Activated effector memory CD4-positive, alpha-beta T cell treated with Interleukin-2 at 50 U/mL for 16 hours (primary cell): ENCODE measurements at places on chromosomes 5 and 9.

GRCh38 chr5:79301046-79301712 is 65.2 kb downstream of the JMY start:
- DNase-seq, result no peak

DNA sequence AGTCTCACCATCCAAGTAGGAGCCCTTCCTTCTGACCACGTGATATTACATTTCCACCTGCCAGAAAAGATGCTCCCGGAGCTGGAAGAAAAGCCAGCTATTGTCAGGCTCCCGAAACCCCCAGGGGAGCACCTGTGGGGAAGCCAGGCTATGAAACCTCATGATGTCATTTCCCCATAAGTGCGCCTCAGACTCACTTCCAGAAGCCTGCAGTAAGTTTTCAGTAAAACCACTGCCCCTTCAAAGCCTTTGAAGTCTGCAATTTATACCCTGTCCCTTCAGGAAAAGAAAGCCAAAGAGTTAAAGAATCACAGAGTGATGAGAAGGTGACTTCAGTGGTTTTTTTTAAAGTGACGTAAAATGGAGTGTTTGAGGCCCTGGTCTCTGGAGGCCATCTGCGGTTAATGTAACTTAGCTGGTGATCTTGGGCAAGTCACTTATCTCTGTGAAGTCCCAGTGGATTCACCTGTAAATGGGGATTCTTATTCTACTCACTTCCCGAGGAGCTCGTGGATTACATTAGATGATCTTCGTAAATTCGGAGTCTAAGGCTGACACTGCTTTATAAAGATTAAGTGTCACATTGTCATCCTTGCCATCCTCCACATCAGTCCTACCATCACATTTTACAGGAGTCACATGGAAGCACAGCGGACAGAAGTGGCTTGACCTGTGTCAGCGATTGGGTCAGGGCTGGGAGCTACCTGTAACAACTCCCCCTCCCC is 2.6 kb upstream of the SEMA6A start:
- no peak for DNase-seq

GRCh38 chr9:121718084-121718483 is 66.7 kb downstream of the DAB2IP start:
- no peak for DNase-seq

DNA sequence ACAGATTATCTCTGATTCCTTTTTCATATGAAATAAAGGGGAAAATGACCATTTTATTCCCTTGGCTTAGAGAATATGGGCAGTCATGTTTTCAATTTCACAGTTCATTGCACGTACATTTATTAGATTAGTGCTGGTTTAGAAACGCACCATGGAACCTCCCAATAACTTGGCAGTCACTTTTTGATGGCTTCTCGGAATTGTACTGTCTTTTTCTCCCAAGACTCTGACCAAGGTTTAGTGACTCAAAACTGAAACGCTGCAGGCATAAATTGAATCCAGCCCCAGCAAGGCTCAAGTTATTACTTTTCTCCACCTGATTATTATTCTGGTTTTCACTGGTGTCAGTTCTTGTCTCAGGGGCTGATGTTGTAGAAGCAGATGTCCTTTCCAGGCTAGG is 55.6 kb upstream of the EGFLAM start:
- no peak for DNase-seq

GRCh38 chr9:92971776-92972175 is 24.5 kb downstream of the FGD3 start:
- DNase-seq, result no peak

DNA sequence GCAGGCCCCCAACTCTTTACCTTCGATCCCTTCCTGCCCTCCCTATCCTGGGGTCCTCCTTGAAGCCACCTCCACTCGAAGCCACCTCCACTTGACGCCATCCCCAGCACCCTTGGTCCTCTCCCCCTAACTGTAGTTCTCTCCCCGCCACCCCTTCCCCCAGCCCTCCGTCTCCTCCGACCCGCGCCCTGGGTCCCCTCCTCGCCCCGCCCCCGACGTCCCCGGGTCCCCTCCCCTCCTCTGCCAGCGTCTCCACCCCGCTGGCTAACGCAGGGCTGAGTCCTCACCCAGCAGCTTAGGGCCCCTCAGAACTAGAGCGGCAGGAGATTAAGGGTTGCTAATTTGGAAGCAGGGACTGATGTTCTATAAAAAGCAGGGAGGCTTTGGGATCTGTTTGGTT is 30.6 kb upstream of the ANKRD33B start:
- DNase-seq, result no peak

DNA sequence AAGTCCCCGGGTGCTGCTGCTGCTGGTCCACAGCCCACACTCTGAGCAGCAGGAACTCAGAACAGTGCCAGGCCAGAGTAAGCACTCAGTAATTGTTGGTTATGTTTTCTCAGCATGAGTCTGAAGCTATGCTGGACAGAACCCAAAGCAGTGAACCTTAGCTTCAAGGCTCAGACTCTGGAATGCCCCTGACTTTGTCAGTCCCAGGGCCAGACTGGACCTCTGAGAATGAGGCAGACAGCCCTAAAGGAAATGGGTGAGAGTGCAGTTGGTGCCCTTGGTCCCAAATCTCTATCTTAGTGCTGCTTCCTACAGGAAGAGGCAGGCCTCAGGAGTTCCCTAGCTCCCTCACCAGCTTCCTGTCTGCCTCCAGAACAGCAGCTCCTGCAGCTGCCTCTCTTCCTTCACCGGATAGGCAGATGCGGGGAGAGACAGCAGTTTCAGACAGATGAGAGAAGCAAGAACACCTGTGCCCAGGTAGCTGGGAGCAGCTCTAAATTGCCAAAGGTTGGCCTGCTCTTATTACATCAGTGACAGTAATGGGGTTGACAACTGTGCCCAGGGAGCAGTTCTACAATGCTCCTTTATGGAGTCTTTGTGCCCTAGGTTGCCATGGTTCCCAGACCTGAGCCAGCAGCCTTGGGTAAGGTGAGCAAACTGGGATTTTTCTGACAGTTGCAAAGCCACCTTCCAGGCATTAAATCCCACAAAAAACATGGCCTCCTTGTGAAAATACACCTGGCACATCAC is 82.2 kb upstream of the CXCL14 start:
- no peak for DNase-seq

DNA sequence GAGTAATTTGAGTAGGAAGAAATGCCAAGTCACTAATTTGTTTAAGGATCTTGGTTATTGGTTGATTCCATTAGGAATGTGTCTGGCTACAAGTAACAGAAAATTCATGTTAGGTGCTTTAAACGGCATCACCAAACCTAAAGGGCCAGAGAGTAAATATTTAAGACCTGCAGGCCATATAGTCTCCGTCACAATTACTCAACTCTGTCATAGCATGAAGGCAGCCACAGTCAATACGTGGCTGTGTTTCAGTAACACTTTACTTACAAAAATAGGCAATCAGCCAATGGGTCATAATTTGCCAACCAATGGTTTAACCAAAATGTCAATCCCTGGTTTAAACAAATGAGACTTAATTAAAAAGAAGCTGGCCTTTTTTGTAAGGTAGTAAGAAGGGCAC is 98.5 kb downstream of the ARL15 start:
- no peak for DNase-seq

GRCh38 chr9:35811381-35812024 is 559 bp downstream of the SPAG8 start:
- DNase-seq, result no peak

- no peak for DNase-seq
Measured at GRCh38 chr5:132661231-132662003, 3.4 kb downstream of the IL13 start.

DNA sequence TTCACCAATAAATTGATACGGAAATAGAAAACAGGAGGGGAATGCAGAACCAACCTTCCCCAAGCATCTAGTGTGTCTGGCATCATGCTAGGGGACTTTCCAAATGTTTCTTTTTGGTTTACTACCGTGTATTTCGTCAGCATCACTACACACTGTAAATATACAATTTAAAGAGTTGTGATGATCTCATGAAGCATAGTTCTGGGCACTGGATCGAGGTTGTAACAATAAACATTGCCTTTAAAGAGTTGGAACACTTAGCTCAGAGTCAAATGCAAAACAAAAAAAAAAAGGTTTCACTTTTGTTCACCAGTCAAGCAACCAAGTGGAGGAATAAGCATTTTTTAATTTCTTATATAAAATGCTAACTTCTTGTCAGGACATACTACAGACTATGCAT is 2.9 kb upstream of the SCAI start:
- no peak for DNase-seq

DNA sequence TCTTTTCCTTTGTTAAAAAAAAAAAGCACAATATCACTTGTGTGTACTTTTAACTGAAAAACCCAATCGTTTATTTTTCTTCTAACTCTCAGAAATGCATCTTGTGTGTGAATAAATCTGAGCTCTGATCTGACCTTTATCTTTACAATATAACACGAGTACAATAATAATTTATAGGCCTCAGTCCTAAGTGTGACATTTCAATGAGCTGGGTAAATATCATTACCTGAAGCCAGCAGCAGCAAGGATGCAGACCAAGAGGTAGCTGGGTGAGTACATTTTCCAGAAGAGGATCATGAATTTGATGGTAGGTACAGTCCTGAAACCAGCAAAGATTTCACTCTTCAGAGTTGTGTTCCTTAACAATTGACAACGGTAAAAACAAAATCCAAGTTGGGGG is 264.0 kb upstream of the KIF2A start:
- no peak for DNase-seq

DNA sequence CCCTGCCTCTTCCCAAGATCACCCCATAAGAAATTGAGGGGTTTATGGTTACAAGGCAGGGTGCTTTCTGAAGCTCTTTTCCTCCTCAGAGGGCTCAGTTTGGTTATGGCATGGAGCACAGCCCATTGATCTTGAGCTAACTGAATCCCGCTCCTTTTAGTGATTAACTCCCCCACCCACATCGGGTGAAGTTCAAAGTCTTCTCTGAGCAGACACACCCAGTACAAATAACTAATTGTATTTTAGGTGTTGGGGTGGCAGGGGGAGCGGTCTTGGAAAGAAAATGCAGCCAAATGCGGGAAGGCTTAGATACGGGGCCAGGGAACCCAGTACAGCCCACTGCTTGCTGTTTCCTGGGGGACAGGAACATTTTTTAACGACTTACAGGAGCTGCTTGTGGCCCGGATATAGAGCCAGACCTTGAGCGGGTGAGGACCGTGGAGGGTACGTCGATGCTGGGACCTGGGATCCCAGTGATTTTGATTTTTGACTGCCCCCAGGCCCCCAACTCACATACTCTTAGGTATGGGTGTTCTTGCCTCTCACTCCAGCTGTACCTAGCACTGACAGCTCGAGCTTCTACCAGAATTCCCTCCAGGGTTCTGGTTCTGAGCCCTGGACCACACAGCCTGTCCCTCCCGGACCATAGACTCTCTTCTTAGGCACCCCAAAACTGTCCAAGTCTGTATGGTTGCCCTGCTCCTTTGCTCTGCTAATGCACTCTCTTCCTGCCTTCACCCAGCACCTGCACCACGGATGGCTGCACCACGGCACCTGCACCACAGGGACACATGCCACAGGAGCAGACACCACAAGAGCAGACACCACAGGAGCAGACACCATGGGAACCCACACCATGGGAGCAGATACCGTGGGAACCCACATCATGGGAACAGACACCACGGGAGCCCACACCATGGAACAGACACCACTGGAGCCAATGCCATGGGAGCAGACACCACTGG is 18.3 kb upstream of the RXRA start:
- DNase-seq, result no peak

GRCh38 chr5:118069452-118069851 is 918.9 kb downstream of the DTWD2 start:
- DNase-seq, result no peak

DNA sequence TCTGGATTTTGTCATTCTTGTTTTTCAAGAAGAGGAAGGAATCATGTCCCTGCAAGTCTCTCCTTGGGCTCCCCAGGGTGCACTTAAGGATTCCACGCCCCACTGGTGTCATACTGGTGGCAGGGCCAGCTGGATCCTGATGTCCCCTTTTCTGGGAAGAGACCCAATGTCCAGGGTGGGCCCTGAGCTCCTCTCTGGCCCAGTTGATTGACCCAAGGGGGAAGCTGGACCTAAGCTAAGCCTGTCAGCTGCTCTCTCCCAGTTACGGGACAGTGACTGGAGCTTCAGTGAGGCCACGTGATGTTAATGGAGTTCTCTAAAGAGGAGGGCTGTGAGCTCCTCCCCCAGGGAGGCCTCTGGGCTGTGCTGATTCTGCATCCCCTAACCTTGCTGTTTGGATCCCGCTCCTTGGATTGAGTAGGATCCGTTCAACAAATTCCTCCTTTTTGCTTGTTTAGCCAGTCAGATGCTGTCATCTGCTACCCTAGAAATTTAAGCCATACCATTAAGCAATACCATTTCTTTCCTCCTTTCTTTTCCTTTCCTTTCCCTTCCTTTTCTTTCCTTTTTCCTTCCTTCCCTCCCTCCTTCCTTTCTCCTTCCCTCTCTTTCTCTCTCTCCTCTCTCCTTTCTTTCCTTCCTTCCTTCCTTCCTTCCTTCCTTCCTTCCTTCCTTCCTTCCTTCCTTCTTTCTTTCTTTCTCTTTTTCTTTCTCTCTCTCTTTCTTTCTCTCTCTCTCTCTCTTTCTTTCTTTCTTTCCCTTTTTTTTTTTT is 17.2 kb downstream of the NKX2-5 start:
- no peak for DNase-seq

GRCh38 chr5:177405805-177406204 is 3.6 kb downstream of the F12 start:
- DNase-seq, result no peak

DNA sequence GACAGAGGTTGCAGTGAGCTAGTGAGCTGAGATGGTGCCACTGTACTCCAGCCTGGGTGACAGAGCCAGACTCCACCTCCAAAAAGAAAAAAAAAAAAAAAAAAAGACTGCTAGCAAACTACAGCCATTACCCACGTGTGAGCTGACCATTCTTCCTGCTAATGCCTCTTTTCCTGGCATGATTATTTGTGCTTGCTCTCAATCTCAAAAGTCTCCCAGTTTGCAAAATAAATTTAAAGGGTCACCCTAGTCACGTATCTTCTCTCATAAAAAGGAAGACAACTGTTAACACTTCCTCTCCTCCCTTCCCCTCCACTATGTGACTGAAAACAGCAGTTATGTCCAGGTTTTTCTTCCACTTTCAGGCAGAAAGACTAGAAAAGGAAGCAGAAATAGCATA is 37.2 kb downstream of the TRIM36 start:
- DNase-seq, result no peak

GRCh38 chr5:148374690-148375360 is 8.9 kb upstream of the FBXO38 start:
- no peak for DNase-seq
